ENCODE measurements at places on chromosomes 3 and 15.

- no peaks in the 10 kb centered on the region for H3K36me3 ChIP-seq
- no peak overlapping the region for H3K4me3 ChIP-seq
- no peak overlapping the region for H3K27ac ChIP-seq
- no peaks in the 10 kb centered on the region for H3K27me3 ChIP-seq
These were observed 34.7 kb downstream of the FOXL2 start for GRCh38 chr3:138912237-138912636.

DNA sequence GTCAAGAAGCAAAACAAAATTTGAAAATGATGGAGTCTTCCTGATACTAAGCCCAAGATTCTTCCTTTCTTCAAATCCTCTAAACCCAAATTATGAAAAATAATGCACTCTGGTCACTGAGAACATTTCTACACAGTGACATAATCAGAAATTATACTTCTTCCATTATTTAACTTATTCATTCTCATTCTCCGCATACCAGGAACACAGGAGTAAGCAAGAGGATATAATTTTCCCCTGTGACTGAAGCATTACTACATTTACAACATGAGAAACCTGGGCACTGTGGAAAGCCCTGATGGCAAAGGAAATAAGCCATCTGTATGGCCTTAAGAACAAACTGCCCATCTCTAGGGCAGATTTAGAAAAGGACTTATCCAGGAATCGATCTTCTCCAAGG is 47.0 kb downstream of the EXD1 start:
- no peak overlapping the region for H3K27ac ChIP-seq
- no peak overlapping the region for H3K4me3 ChIP-seq
- H3K27me3 ChIP-seq = no peaks in the 10 kb centered on the region
- DNase-seq = no peak
- 0 out of 2 replicates have a peak, but pooled peaks cover 5% of the 10 kb centered on the region for H3K4me1 ChIP-seq
- no peaks in the 10 kb centered on the region for H3K36me3 ChIP-seq

DNA sequence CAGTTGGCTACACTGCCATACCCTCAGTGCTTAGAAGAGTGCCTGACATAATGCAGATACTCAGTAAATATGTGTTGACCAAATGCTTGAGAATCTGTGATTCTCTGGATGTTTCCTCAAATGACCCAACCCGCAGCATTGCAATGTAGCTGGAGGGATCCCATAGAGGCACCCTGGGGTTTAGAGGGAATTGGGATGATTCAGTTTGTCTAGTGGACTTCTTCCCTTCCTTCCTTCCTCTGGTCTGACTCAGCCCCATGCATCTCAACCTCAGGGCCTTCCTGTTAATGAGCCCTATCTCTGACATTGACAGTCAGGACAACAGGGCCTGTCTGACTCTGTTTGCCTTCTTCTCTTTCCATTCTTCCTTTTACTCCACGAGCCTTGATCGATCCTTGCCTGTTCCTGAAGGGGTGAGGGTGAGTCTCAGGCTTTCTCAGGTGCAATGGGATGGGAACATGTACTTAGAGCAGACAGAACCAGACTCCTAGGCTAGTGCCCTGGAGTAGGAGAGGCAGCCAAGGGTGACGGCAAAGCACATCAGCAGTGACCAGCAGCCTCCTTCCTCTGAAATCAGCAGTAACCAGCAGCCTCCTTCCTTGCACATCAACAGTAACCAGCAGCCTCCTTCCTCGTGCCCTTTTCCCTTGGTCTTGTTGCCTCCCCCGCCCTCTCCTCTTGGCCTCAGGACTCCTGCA is 78.2 kb downstream of the DGKG start:
- DNase-seq = peak; percentile 80
- no peaks in the 10 kb centered on the region for H3K36me3 ChIP-seq
- H3K27ac ChIP-seq = peak overlapping the region; percentile 93
- no peak overlapping the region for H3K4me3 ChIP-seq

DNA sequence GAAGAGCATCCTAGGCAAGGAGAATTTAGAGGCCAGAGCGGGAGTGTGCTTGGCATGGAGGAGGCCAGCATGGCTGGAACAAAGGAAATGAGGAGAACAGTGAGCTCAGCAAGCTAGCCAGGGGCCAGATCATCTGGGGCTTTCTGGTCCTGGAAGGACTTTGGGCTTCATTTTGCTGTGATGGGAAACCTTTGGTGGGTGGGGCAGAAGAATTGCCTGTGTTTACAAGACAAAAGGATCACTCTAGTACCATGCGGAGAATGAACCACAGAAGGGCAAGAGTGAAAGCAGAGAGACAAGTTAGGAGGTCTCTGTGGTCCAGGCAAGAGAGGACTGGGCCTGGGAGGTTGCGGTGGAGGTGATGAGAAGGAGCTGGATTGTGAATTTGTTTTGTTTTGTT is 61.6 kb upstream of the FOXP1 start:
- H3K4me1 ChIP-seq = peaks cover 12% of the 10 kb centered on the region
- no peaks in the 10 kb centered on the region for H3K36me3 ChIP-seq
- H3K4me3 ChIP-seq = no peak overlapping the region
- no peak for DNase-seq
- H3K27me3 ChIP-seq = no peaks in the 10 kb centered on the region
